ENCODE measurements at places on chromosomes 3 and 15.

DNA sequence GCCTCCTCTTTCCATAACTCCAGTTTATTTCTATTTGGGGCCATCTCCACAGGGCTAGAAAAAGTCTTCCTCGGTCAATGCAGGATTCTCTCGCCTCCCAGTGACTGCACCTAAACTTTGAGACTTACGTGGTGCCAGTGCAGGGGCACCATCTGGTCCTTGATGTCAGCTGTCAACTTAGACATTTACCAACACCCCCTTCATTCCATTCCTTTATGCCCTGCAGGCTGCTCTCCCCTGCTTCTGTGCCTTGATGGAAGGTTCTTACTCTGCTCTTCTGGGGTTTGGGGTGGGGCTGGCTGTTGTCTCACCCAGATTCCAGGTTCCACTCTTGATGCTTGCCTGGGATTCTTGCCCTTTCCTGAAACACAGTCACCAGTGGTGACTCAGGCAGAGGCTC lies 101.8 kb downstream of the ST8SIA2 start:
- DNase-seq, result no peak

GRCh38 chr3:187185759-187186158 lies 11.5 kb upstream of the RTP1 start:
- peak; percentile 23 for DNase-seq

DNA sequence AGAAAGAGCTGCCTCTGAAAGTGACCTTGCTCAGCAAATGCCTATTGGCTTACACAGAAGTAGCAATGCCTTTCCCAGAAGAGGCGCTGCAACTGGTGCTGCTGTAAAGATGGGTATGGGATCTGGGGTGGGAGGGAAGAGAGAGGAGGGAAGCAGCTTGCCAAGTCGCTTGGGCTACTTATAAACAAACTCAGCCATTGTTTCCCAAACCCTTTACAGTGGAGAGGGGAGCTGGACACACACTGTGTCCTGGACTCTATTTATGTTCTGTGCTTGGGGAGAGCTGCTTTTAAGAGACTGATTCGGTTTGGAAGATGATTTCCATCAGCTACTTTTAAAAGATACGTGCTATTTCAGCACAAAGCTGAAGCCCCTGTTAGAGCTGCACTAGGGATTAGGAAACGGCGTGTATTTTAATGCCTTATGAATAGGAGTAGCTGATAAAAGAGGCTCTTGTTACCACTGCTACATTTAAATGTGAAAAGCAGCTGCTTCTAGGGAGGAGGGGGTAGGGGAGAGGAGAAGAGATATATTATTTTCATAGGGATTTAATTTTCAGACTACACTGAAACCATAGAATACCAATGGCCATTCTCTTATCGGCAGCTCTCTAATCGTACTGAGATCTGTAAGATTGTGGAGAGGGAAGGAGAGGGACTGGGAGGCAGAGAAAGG lies 440.6 kb downstream of the MCTP2 start:
- DNase-seq, result peak; percentile 70

DNA sequence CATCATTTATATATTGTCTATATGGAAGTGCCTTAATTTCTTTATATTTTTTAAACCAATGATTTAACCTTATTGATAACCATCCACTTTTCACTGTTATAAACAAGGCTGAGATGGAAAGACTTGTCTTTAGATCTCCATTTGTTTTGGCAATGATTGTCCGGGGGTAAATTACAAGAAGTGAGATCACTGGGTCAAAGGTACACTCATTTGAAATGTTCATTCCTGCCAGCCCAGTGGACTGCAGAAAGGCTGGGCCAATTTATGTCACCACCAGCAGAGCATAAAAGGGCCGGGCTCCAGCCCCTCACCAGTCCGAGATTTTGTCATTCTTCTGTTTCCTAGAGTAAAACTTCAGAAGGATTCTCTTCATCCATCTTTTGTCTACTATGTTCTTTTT lies 93.6 kb upstream of the NEO1 start:
- DNase-seq, result no peak

- DNase-seq, result peak; percentile 58
Observed at GRCh38 chr3:55482496-55483195, 4.5 kb downstream of the WNT5A start.

DNA sequence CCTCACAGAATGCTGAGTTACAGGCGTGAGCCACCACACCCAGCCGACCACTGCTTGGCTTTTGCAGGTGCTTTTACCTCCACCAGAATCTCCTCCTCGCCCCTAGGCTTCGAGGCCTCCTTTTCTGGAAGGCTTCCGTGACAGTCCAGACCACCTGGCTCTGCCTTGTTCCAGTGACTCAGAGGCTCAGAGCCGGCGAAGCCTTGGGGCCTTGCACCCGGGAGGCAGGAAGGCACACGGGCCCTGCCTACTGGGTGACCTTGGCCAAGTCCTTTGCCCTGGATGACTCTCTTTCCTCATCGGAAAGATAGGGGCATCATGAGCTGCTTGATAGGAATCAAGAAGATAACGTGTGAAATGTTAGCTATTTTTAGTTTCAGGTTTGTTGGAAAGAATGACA lies 31.3 kb upstream of the FURIN start:
- DNase-seq, result peak; percentile 40

DNA sequence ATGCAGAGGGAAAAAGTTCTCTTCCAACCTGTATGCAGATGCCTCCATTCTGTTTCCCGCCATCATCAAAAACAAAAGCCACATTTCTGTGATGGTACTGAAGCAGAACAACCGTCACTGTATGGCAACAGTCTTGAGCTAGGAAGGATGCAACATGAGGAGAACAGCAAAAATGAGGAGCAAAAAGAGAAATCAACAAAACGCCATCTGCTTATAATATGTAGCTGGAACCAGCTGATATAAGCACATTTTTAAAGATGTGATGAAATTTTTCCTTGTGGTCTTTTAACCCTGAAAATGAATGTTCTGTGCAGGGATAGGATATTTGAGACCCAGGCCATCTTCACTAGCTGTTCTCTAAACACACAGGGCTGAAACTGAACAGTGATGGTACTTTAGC lies 287.0 kb downstream of the ZIC4 start:
- DNase-seq, result no peak
